ENCODE measurements at places on chromosomes 6 and 20. TPM values are rescaled to one million over a fixed set of nuclear protein-coding genes. Genes with fewer than 3 reads are reported as not detected.

Gene HUS1B
- total RNA-seq: 0.56 TPM

Gene EHMT2
- 47.7 TPM for total RNA-seq

Gene KCNG1
- 22.3 TPM for total RNA-seq

Gene SNAP25
- total RNA-seq: not detected
